ENCODE measurements at places on chromosomes 7 and 10.

- no peak for DNase-seq
Measured at GRCh38 chr7:36175886-36176285, 22.8 kb downstream of the EEPD1 start.

DNA sequence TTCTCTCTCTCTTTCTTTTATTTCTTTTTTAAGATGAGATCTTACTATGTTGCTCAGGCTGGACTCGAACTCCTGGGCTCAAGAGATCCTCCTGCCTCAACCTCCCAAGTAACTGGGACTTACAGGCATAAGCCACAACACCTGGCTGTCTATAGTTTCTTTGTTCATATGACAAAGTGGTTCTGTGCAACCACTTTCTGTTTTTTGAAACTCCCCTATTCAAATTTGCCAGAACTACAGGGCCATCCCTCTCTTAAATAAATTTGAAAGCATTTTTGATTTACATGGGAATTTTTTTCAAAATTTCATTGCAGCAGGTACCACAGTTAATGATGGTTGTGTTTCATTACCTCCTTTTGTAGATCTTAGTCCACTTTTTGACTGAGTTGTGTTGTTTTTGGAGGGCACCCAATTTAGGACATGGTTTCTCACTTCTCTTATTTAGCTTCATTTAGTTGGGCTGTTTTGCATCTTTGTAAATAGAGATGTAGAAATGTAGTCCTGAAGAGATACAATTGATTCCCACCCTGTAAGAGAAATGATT is 119.2 kb downstream of the LRRC4 start:
- no peak for DNase-seq

GRCh38 chr7:152870106-152870693 is 110.6 kb downstream of the ACTR3B start:
- DNase-seq = no peak

DNA sequence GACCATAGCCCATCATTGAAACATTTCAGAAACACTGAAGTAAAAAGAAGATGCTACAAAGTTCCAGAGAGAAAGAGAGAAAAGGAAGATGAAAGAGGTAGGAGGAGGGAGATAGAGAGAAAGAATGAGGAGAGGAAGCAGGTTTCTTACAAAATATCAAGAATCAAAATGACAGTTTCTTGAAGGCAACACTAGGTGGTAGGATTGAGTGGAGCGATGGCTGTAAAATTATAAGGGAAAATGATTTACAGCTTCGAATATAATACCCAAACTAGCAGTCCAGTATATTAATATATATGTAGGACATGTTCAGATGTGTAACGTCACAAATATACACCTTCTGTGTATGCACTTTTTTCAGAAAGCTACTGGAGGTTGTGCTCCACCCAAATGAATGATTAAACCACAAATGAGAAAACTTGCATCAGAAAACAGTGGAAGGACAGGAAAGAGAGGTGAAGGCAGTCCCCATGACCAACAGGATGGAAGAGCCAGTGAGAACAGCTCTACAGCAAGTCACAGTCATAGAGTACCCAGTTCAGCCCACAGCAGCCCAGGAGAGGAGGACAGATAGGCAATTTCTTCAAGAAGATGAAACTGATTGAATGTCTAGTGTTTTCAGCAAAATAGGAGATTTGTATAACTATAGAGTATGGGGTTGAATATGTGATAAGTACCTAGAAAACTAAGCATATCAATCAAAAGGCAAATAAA is 151.5 kb upstream of the TARP start:
- no peak for DNase-seq

- DNase-seq = no peak
Measured at GRCh38 chr7:111380945-111381344, 181.3 kb downstream of the IMMP2L start.

DNA sequence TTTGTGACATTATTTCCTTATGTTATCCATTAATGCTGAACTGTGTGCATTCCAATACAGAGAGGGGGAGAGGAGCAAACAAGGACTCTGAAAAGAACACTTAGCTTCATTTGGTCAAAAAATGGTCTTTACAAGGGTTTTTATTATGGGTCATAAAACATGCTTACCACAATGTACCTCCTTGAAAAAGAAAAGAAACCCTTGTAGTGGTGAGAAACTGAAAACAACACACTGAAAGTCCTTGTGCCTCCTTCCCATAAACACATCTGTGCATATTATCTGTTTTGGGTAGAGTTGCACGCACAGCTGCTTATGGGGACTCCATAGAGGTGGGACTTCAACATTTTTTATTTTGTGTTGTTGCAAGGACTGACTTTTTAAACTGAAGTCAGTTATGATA is 98.7 kb downstream of the CDK6 start:
- DNase-seq = no peak

- no peak for DNase-seq
Measured at GRCh38 chr7:85061456-85061855, 125.4 kb downstream of the SEMA3D start.

DNA sequence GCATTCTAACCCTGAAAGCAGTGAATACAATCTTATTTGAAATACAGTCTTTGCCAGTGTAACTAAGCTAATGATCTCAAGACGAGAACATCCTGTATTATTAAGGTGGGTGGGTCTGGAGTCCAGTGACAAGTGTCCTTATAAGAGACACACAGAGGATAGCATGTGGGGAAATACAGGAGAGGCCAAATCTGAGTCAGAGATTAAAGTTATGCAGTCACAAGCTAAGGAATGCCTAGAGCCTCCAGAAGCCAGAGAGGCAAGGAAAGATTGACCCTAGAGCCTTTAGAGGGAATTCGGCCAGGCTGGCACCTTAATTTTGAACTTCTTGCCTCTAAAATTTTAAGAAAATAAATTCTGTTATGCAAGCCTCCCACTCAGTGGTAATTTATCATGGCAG is 87.5 kb upstream of the HGF start:
- DNase-seq = no peak

DNA sequence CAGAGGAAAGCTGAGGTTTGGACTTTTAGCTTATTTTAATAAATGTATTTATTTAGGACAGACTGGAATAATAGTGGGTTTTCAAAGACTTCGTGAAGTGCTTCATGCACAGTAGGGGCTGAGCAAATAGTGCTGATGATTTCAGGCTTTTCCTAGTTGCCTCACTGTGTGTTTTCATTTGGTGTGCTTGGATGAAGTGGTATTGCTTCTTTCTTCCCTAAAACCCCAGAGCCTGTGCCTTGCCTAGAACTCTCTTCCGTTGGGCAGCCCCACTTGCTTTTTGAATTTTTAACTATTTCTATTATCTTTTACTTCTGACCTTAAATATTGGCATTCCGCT is 49.6 kb downstream of the ARID5B start:
- DNase-seq = no peak

DNA sequence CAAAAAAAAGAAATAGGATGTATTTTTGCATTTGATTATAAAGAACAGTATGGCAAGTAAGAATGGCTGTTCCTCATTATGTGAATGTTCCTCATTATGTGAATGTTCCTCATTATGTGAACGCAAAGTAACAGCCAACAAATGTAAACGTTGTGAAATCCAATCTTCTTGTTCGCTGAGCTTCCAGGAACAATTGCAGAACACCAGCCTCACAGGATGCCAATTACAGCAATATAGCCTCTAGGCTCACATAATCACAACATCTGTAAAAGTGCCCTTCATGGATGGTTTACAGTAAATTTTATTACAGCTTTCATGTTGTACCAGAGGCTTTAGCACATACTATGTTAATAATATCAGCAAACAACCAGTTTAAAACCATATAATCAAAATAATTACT is 71.6 kb downstream of the THSD7A start:
- DNase-seq = peak; percentile 13

- no peak for DNase-seq
Measured at GRCh38 chr10:20858292-20859124, 38.6 kb downstream of the NEBL start.

DNA sequence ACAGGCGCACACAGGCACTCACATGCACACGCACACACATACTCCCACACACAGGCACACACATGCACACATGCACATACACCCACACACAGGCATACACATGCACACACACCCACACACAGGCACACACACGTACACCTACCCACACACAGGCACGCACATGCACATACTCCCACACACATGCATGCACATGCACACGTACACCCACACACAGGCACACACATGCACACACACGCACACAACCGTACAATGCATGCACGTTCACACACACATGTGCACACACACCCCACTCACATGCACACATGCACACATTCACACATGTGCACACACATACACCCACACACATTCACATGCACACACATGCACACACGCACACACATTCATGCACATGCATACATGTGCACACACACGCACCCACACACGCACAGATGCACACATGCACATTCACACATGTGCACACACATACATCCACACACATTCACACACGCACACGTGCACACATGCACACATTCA is 59.3 kb downstream of the MKI67 start:
- DNase-seq = no peak

- no peak for DNase-seq
Measured at GRCh38 chr7:11607686-11608085, 224.3 kb downstream of the THSD7A start.

DNA sequence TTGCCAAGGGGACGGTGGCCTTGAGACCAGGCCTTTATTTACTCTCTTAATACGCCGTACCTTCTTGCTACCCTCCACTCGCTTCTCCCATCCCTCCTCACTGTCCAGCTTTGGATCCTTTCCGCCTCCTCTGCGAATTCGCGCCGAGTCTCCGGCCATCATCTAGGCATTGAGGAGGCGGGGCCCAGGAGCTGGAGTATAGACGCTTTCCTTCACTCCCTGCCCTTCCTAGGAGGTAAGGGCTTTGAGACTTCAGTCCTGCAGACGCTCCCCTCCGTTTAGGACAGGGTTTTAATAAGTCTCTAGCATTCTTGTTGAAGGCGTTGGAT is 538 bp downstream of the TFAM start:
- DNase-seq = peak; percentile 7

- DNase-seq = no peak
Measured at GRCh38 chr7:131540491-131541162, 15.8 kb downstream of the PODXL start.

DNA sequence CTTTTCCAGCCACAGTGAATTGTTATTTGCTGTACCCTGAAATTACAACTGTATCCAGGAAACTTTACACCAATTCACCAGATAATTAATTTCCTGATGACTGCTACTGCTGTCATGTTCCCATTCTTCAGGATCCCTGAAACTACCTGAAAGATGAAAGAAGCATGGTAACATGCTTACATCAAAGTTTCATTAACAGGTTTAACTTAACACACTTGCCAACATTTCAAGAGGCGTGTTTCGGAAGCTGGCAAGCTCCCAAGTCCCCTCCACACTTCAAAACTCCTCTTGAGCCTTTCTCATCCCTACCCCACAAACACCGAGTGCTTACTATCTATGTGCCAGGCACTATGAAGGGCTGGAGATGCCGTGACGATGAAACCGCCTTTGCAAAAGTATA is 88.6 kb downstream of the MPP7 start:
- DNase-seq = no peak

- no peak for DNase-seq
Measured at GRCh38 chr7:45920502-45921380, at the start of gene IGFBP3. TSS of gene IGFBP3 (minus strand) at chr7:45921272. CDS start at chr7:45921140, 132 bp downstream.

- no peak for DNase-seq
Measured at GRCh38 chr7:297611-298374, 7.8 kb downstream of the FOXL3 start.

- no peak for DNase-seq
Measured at GRCh38 chr10:99693933-99694583, 34.7 kb downstream of the ENTPD7 start.

Data from COLO829 (cell line).